ENCODE measurements at places on chromosomes 3 and 15. TPM values are rescaled to one million over a fixed set of nuclear protein-coding genes. Genes with fewer than 3 reads are reported as not detected.

DNA sequence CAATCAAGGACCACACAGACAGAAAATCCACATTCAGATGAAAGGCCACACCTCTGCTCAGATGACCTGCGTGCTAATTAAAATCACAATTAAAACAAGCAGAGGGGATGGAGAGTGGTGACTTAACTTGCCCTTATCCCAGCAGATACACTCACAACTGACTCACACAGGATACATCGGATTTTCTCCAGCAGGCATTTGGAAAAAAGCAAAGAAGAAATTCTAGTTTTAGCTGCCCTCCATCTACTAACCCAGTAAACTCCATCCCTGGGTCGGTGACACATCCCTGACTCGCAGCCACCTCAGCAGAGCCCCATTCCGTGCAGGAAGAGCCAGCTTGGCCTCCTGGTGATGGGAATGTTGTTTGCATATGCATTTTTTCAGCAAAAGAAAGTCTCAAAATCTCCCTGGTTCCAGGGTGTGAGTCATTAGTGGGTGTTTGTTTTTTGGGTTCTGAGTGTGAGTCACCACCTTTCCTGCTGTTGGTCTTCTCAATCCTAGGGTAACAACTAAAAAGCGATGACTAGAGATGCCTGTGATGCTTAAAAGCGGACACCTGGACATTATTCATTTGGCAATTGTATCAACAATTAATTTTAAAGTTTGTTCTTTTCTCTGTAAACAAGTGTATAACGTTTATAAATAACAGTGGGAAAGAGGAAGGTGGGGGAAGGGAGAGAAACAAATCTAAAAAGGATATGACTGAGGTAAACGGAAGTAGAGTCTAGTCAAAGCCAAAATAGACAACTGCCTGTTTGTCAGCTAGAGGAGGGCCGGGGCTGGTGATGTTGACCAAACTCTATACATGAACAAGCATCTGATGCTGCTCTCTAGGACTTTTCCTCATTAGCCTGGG, 49.8 kb upstream of the SLC4A7 start:
- DNase-seq, result peak; percentile 88

GRCh38 chr3:127206611-127207516, 13.9 kb downstream of the PRR23E start:
- no peak for DNase-seq

DNA sequence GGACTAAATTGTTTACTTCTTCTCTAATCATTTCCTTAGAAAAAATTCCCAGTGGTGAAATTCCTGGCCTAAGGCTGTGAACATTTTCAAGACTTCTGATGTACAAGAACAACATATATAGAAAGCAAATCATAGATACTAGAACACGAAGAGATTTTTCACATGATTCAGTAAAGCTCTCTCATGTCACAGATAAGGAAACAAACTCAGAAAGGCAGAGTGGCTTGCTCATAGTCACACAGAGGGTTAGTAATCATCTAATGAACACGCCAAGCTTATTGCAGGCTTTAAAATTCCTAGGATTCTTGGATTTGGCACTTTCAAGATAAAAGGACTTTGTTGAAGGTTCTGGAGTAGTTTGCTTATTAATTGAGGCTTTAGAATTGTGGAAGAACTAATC, 26.2 kb downstream of the CRTAP start:
- no peak for DNase-seq

- DNase-seq, result no peak
Measured at GRCh38 chr15:59996298-59997041, 7.6 kb upstream of the FOXB1 start.

- DNase-seq, result no peak
Measured at GRCh38 chr3:31503456-31503855, 29.3 kb upstream of the STT3B start.

DNA sequence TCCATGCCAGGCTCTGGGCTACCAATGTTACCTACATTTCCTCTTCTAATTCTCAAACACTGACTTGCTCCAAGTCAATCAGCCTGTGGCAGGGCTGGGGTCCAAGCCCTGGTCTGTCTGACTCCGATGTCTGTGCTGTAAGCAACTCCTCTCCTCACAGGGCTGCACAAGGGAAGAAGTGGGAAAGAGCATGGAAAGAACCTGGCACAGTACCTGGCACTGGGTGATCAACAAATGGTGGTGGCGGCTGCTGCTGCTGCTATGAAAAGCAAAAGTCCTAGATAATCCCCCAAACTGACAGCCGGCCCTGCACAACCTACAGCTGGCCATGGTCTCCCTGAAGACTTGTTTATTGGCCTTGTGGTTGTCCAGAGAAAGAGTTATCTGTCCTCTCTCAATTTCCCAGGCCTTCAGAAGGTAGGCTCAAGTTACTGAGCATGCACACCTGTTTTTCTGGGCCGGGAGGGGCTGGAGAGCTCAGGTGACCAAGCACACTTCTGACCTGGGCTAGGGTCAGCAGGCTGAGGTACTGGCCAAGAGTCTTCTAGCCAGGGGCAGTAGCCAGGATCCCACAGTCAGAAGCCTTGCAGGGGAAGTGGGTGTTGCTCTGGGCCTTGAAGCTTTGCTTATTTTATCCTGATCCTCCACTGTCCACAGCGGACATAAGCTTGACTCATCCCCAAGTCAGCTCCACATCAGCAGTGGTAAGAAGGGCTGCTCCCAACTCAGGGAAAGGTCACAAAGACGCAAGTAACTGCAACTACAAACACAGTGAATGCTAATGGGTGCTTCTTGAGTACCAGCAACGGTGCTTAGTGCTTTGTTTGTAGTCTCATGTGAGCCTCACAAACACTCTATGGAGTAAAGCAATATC, 35.3 kb upstream of the KY start:
- no peak for DNase-seq

Gene KLHL6
- not detected for total RNA-seq

DNA sequence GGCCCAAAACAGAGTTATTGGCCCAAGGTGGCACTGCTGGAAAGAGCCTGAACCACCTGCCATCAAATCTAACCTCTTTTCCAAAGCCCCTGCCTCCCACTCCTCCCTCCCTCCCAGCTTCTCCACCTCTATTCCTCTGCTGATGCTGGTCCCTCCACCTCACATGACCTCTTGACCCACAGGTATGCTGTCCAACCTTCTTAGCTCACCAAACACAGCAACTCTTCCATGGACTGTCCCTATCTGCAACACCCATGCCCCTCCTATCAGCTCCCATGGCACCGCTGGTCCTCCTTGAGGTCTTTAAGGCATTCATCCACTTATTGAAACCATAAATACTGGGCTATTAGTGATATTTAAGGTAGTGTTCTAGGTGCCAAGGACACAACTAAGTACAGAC, 12.6 kb downstream of the NUP210 start:
- no peak for DNase-seq

GRCh38 chr3:51968883-51969678, 1.8 kb upstream of the PCBP4 start:
- no peak for DNase-seq

GRCh38 chr3:182978387-182978786, 2.0 kb downstream of the DCUN1D1 start:
- no peak for DNase-seq

DNA sequence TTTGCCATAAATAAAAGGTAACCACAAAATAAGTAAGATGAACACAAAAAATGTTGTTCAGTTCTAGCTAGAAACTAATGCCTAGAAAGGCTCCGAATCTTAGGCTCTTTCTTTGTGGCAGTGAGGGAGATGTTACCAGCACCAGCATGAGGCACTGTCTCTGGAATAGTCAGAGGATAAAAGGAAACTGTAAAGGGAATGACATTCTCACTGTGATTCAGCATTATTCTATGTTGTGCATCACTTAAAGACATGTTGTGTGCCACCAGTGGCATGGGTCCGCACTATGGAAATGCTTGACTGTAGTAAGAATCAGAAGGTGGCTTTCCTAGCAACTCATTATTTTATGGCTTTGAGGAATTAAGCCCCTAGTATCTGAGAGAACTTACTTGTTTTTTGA, 70.8 kb downstream of the SEC22A start:
- DNase-seq, result peak; percentile 40

Gene TLR9
- total RNA-seq, result not detected

DNA sequence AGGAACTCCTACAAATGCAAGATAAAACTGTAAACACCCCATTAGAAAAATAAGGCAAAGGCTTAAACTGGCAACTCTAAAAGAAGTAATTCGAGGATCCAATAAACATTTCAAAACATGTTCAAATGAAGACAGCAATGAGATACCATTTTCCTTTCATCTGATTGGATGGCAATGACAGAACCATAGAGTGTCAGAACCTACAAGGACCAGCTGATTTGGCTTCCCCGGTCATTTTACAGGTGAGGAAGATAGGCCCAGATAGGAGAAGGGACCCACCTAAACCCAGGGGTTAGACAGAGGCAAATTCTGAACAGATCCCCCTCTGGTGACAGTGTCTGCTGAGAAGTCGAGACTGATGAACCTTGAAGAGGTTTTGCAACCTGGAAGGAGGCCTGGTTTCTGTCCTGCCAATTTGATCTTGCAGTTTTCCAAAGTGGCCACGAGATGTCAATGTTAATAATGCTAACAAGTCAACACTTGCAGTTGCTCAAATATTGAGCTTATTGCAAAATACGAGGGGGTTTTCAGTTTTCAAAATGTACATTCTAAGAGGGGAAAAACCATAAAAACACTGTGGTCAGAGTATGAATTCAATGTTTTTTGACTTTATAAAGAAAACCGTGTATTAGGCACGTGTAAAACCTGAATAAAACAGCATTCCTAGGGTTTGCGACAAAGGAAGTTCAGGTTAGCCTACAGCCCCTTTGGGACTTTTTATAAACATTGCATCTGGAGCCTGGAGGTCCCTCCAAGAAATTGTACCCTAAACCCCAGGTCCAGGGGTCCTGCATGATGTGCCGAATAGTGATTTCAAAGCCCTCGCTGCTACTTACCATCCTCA, 21.5 kb downstream of the CFAP161 start:
- no peak for DNase-seq

Gene SH3GL3
- total RNA-seq, result 16.3 TPM

DNA sequence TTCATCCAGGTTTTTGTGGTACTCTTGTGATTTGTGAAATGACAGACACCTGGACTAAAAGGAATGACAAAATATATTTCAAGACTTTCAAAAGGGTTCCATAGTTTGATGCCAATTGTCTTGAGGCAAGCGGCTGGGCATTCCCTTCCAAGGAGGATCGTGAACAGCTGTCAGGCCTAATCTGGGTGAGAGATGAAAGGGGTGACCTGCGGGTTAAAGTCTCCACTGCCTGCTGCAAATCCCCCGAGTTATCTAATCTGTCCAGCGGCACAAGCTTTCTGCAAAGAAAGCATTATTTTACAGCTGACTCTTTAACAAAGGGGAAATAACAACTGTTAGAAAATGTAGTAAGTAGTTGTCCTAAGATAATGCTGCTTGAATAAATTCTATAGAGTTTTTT, 128.7 kb upstream of the MB21D2 start:
- no peak for DNase-seq

GRCh38 chr3:177330779-177331178, 133.5 kb upstream of the TBL1XR1 start:
- no peak for DNase-seq

- no peak for DNase-seq
Measured at GRCh38 chr15:63192619-63193206, 3.3 kb downstream of the RAB8B start.

Gene LINGO1
- 57.1 TPM for total RNA-seq

DNA sequence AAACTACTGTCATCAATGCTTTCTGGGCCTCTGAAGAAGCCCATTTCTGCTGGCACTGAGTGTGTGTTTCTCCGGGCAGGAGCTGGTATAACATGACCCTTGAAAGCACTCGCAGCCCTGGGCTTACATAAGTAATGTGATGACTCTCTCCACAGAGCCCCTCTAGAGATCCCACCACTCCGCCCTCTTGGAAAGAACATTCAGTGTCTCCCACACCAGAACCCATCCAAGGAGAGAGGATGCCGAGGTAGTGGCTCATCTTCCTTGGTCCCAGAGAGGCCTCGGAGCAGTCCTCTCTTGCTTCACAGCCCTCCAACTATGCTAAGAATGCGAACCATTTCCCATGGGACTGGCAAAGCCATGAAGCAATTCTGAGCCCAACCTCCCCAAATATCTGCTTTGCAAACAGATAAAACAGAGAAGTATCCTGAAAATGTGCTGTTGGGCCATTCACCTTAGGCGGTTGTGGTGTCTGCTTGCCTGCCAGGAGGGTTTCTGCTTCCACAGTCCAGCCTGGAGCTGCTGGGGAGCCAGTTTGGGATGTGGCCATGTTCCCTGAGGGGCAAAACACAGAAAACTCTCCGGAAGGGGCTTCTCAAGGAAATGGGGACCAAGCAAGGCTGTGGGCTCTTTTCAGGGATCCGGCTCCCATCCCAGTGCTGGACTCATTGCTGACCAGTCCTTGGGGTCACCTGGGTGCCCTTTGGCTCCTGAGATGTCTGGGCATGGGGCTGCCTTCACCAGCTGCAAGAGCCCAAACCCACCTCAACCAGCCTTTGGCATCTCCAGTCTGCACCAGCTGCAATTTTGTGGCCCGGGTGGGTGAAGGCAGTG, 47.3 kb downstream of the AMOTL2 start:
- DNase-seq, result no peak

GRCh38 chr3:13509816-13510192, 29.7 kb downstream of the HDAC11 start:
- no peak for DNase-seq

GRCh38 chr3:12916159-12916558, 74.8 kb upstream of the RPL32 start:
- DNase-seq, result no peak

Gene BHLHE40
- total RNA-seq, result 2.2 TPM

GRCh38 chr3:32934150-32934742, 17.2 kb upstream of the CCR4 start:
- DNase-seq, result no peak

DNA sequence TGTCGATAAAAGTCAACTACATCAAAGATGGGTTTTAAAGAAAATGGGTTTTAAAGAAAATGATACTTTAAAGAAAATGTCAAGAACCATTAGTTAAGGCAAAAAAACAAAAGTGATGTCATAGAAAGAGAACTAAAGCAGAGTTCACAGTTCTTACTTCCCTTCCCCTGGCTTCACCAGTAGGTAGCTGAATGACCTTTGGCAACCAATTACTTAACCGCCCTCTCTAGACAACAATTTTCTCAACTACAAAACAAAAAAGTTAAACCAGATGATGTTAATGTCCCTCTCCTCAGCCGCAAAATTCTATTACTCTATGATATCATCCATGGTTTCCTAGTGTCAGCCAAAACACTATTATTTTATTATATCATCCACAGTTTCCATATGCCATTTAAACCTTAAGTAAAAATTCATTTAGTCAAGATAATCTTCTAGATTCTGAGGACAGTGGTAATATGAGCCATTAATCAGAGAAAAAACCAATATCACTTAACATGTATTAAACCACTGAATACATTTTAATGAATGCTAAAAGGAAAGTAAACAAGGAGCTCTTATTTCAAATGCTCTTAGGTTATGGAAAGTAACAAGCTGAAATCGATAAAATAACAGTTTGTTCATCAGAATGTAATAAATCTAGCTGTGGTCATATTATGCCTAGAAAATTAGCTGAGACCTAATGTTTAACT, 13.1 kb downstream of the RYK start:
- DNase-seq, result no peak

DNA sequence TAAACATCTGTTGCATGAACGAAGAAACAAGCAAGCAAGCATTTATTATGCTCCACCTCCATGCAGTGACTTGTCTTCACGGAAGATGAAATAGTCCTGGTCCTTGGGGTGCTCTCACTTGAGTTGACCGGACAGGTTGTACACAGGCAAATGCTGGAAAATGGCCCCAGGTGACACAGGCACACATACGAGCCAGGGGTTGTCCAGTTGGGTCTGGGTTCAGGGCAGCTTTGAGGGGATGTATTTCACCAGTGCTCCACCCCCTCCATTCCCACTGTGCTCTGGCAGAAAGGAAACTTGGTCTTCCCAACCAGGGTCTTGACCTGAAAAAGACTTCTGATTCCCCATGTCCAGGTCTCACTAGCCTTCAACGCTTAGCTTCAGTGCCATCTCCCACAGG, 48.3 kb upstream of the ITGA11 start:
- no peak for DNase-seq

Gene HIGD2B
- not detected for total RNA-seq

Measured in H1 (cell line).